ENCODE measurements at places on chromosomes 1 and 21. TPM values are rescaled to one million over a fixed set of nuclear protein-coding genes. Genes with fewer than 3 reads are reported as not detected.

Gene IRF6
- 1.2 TPM for total RNA-seq

DNA sequence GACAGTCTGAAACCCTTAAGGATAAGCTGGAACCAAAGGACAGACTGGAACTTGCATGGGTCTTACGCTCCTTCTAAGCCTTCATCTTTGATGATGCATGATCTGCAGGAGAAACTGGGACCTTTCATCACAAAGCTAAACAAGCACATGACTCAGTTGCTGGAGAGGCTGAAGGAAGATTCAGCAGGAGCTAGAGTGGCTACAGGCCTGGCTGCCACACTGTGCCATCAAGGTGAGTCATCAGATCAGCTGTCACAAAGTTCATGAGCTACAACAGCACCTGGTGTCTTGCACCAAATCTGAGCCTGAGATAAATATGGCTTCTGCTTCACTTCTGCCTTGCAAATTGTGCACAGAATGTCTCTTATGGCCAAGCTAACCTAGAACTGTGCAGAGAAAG lies 95.5 kb upstream of the MARK1 start:
- no peaks in the 10 kb centered on the region for H3K36me3 ChIP-seq
- H3K4me1 ChIP-seq, result no peaks in the 10 kb centered on the region
- no peak for DNase-seq
- no peaks in the 10 kb centered on the region for H3K27me3 ChIP-seq

Gene EDN2
- not detected for total RNA-seq

Gene PGBD2
- total RNA-seq, result 8.1 TPM

DNA sequence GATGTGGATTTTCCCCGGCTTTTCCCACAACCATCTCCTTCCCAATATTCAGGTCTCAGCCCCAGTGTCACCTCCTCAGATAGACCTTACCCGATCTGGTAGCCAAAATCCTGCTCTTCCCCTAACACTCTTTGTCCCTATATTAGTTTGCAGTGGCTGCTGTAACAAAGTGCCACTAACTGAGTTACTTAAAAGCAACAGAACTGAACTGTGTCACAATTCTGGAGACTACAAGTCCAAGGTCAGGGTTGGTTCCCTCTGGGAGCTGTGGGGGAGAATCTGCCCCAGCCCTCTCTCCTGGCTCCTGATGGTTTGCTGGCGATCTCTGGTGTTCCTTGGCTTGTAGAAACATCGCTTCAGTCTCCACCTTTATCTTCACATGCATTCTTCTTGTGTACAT lies 64.0 kb downstream of the NENF start:
- no peak overlapping the region for H3K27ac ChIP-seq
- peaks cover 5% of the 10 kb centered on the region for H3K27me3 ChIP-seq
- H3K4me1 ChIP-seq, result no peaks in the 10 kb centered on the region
- H3K4me3 ChIP-seq, result no peak overlapping the region

DNA sequence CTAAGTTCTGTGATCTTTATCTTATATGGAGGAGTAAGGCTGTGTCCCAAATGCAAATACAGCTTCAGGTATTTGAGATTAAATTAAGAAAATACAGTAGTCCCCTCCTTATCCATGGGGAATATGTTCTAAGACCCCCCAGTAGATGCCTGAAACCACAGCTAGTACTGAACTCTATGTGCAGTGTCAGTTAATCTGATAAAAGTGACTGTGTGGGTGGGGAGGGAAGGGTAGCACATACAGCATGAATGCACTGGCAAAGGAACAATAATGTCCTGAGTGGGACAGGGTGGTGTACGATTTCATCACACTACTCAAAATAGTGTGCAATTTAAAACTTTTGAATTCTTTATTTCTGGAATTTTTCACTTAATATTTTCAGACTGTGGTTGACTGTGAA lies 83.1 kb downstream of the HS2ST1 start:
- no peak overlapping the region for H3K4me3 ChIP-seq
- H3K36me3 ChIP-seq, result no peaks in the 10 kb centered on the region
- no peaks in the 10 kb centered on the region for H3K4me1 ChIP-seq
- H3K27me3 ChIP-seq, result no peaks in the 10 kb centered on the region
- H3K27ac ChIP-seq, result no peak overlapping the region
